ENCODE measurements at places on chromosomes 7 and 10.

GRCh38 chr7:5767066-5767465, 14.4 kb downstream of the RNF216 start:
- no peak for DNase-seq

DNA sequence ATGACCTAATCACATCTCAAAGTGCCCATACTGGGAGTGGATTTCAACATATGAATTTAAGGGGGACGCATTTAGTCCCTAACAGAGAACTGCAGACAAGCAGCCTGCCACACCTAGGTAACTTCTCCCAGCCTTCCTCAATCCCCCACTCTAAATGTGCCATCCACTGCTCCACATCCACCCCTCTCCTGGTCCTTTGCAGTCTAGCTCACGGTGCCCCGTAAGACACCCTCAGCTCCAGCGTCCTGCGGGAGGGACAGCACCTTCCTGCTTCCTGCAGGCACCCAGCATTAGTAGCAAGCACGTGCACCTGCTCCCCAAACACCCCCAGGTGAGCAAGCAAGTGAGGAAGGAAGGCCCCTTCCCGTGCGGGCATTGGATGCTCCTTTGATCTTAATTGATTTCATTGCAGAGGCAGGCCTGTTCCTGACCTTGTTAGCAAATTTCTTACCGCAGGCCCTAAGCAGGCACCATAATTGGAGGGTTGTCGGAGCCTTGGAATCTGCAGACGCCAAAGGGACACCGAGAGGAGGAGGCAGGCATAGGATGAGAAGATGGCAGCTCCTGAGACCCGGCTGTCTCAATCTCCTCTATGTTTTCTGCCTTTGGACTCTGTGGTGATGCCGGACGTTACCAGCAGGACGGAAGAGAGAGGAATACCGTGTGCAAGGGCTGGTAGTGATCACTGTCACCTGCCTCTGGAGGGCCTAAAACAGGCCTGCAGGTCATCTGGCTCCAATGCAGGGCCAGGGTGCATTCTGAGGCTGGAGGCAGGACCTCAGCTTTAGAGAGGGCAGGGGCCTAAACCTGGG, 75.8 kb upstream of the CHST15 start:
- DNase-seq, result no peak

GRCh38 chr7:127896659-127897058, 134.6 kb downstream of the LRRC4 start:
- DNase-seq, result no peak

DNA sequence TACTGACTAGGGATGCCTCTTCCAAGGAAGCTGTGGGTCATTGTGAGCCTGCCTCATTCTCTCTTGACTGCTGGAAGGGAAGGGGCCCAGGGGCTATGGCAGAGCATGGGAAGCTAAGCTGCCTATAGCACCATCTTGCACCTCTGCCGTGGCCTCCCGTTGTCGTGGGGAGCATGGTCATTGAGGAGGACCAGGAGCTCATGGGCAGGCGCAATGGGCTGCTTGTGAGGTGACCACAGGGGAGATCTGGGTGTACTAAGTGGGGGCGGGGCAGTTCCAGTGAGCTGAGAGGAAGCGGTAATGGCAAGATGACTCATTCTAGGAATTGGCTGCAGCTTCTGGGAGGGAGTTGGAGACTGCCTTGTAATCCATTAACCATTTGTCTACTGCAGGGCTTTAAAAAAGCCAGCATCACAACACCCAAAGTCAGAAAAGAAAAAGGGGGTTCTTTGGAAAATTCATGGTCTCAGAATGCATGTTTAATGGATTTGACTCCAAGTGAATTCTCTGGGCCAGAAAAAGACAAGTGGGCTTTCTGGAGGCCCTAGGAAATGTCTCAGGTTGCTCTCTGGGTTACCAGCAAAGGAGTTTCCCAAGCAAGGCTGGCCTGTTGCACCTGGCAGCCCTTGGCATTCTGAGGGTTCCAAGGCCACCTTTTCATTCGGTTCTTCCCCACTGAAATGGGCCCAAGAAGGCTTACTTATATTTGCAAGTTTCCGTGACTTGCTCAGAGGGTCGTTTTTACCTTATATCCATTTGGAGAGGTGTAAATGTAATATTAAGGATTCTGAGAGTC, 3.6 kb downstream of the DUSP5 start:
- DNase-seq, result no peak

GRCh38 chr7:36151921-36152755, 916 bp upstream of the EEPD1 start:
- DNase-seq, result no peak

All from NCI-H1417 treated with DMSO at 0.1 percent for 48 hours (cell line).